ENCODE measurements at places on chromosomes 3 and 15.

DNA sequence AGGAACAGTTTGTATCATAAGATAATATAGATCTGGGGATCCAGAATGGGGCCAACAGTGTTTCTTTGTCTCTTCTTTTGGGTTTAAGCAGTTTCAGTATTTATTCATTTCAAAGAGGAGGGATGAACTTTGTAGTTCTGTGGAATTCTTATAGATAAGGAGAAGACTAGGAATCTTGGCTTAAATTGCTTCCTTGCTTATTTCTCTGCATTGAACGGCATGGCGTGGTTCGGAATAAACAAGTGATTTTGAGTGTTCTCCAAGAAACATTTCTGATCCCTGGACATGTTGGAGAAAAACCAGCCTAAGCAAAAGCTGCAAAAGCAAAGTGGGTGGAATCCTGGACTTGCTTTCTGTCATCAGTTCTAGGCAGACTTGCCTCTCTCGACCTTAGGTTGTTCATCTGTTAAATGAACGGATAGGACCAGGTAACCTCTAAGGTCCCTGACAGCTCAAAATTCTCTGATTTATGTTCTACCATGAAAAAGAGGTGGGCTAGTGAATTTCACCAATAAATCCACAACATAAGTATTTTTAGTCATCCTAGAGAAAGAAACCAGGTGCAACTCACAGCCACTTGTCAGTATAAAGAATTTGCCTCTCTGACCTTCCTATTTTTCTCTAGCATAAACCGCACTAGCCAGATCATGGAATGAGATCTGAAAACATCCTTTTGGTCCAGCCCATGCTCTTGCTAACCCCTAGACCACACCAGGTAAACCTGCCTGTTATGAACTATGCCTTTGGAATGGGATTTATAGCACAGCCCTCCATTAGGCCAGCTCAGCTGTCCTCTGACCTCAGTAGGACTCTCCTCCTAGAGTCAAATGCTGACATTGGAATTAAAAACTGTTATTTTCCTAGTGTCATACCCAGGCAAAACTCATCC lies 78.8 kb downstream of the CLDN11 start:
- DNase-seq = no peak

DNA sequence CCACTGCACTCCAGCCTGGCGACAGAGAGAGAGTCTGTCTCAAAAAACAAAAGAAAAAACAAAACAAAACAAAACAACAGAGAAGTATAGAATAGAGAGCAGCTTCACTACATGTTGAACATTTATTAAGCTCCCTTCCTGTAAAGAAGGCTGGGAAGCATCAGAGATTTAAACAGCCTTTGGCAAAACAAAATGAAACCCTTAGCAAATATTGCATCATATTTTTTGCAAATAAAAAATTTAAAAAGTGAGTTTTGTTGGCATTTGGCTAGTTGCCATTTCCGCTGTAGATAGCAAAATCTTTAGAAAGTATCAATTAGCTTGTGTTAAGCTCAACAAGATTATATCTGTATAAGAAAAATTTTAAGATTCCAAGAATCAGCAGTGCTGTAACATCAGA lies 151.2 kb downstream of the SERPINI1 start:
- DNase-seq = no peak

DNA sequence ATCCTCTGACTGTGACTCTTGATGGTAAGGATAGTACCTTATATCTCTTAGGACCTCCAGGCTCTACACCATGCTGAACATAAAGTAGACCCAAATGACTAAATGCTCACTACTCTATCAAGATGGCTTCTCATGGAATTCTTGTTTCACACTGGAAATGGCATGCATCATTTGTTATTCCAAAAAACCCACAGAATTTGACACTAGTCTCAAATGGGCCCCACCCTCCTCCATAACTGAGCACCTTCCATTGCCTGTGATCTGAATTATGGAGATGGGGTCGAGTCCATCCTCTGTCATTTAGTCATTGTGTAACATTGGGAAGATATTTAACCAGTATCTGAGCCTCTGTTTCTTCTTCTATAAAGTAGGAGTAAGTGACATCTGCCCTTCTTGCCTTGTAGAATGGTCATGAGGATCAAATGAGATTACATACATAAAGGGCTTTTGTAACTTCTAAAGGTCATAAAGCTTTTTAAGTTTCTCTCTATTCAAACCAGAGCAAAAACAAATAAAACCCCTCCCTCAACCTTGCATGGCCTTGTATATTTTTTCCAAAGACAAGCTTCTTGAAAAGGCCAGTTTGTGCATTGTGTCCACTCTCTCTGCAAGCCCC lies 57.0 kb upstream of the PTX3 start:
- no peak for DNase-seq

GRCh38 chr15:63473999-63474809 lies 30.2 kb upstream of the USP3 start:
- no peak for DNase-seq

- no peak for DNase-seq
These were observed 293.4 kb upstream of the TBC1D5 start for GRCh38 chr3:18035641-18036449.

GRCh38 chr3:176839466-176839865 lies 357.8 kb downstream of the TBL1XR1 start:
- DNase-seq = no peak

DNA sequence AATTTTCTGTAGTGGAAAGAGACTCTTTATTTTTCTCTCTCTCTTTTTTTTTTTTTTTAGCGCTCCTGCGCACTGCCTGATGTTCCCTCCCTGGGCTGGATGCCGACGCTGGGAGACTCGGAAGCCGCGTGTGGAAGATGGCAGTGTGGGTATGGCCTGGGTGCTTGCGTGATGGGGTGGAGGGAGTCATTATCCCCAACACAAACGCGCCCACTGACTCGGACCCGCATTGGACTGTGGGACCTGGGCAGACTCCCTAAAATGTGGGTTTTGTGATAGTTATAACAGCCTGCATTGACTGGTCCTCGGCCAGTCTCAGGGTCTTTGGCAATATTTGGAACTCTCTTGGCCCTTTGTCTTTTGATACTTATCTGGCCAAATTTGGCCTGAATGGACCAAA lies 157.9 kb downstream of the TJP1 start:
- DNase-seq = no peak

GRCh38 chr3:5197022-5197421 lies 9.5 kb downstream of the EDEM1 start:
- DNase-seq = no peak

GRCh38 chr3:52191663-52192062 lies 6.3 kb upstream of the ALAS1 start:
- DNase-seq = no peak

DNA sequence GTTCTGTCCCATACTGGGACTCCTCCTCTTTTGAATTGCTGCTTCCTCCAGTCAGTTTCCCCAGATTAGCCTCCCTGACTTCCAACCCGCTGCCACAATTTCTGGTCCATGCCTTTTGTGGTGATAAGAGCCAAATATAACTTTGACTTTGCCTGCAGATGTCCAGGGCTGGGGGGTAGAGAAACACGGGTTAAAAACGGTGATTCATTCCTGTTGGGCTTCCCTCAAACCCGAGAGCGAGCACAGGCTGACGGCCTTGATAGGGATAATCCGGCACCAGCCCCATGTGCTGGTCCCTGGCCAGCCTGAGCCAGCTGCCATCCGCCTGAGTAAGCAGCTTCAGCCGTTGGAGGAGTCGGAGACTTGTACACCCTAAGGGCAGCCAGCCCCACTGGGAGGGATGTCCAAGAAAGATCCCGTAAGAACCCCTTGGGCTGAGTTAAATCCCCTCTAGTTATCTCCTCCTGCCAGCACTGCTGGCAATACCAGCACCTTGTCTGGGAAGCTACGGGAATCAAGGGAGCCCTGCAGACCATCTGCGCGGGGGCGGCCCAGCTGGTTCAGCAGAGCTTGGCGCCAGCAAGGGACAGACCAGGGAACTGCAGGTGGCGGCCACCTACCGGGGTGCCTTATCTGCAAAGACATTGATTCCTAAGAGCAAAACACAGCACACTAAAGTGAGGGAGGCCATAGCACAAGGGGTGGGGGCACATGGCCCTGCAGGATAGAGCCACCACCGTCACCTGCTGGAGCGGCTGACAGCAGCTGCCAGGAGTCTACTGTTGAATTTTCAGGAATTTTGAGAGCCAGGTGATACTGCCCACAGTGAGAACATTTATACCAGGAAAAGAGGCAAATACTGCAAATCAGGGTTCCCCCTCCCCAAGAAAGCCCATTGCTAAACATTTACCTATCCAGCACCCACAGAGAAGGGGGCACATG lies 18.1 kb downstream of the CSPG4 start:
- DNase-seq = no peak

GRCh38 chr15:99343881-99344551 lies 92.7 kb downstream of the LRRC28 start:
- peak; percentile 26 for DNase-seq

- no peak for DNase-seq
These were observed 4.9 kb upstream of the ZNF662 start for GRCh38 chr3:42901073-42901415.

GRCh38 chr3:44958386-44958785 lies 17.6 kb downstream of the ZDHHC3 start:
- no peak for DNase-seq

DNA sequence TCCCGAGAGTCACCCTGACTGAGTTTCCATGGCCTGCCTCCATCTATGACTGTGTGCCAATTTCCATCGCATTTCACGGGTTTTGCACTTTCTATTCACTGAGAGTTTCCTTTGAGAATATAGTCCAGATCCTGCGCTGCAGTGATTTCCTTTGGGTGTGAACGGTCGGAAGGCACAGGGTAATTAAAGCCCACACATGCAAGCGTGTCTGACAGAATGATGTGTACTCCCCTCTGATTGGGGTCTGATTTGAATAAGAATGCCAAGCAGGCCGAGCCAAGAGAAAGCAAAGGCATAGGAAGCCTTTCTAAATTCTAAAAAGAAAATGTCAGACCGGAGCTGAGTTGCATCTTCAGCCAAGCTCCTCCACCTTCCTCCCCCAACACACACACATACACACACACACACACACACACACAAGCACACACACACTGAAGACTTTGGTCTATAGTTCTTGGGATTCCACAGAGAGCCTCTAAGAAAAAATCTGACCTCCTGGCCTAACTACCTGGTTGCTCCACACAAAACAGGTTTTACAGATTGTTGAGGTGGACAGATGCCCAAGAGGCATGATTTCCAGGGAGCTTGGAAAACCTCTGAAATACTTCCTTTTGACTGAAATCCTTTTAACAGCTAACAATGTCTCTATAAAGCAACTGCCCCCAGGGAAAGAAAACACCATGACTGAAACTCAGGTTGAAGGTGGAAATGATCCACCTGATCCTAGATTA lies 59.7 kb upstream of the LRRN1 start:
- no peak for DNase-seq

GRCh38 chr3:44128057-44128775 lies 113.5 kb upstream of the TOPAZ1 start:
- DNase-seq = no peak

GRCh38 chr3:16290827-16291196 lies 25.8 kb downstream of the OXNAD1 start:
- DNase-seq = no peak

GRCh38 chr3:126364130-126364695 lies 7.0 kb upstream of the KLF15 start:
- DNase-seq = no peak

- no peak for DNase-seq
These were observed 26.9 kb upstream of the CA12 start for GRCh38 chr15:63408524-63408923.

- DNase-seq = no peak
These were observed 181.8 kb downstream of the FOXP1 start for GRCh38 chr3:71401695-71402231.

GRCh38 chr3:67947808-67948508 lies 293.5 kb upstream of the SUCLG2 start:
- DNase-seq = peak; percentile 30

GRCh38 chr3:122230174-122230573 lies 46.7 kb downstream of the CASR start:
- DNase-seq = no peak

DNA sequence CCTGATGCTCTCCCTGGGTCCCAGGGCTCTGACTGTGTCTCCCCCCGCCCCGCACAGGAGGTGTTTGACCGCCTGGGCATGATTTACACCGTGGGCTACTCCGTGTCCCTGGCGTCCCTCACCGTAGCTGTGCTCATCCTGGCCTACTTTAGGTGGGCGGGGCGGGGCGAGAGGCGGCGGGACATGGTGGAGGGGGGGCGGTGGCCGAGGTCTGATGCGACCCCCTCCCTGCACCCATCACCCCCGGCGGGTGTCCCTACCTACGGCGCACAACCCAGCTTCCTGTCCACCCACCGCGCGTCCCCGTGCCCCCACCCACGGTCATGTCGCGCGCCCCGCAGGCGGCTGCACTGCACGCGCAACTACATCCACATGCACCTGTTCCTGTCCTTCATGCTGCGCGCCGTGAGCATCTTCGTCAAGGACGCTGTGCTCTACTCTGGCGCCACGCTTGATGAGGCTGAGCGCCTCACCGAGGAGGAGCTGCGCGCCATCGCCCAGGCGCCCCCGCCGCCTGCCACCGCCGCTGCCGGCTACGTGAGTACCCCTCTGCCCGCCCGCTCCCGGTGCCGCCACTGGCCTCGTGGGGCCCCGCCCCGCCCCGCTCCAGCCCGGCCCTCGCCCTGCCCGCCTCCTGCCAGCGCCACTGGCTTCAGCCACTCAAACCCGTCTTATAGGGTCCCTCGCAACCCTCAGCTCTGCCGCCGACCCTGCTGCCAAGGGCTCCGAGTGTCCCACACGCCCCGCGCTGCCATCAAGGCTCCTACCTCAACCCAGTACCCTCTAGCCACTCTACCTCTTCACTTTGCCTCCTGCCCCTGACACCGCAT lies 21.0 kb downstream of the PTH1R start:
- no peak for DNase-seq

DNA sequence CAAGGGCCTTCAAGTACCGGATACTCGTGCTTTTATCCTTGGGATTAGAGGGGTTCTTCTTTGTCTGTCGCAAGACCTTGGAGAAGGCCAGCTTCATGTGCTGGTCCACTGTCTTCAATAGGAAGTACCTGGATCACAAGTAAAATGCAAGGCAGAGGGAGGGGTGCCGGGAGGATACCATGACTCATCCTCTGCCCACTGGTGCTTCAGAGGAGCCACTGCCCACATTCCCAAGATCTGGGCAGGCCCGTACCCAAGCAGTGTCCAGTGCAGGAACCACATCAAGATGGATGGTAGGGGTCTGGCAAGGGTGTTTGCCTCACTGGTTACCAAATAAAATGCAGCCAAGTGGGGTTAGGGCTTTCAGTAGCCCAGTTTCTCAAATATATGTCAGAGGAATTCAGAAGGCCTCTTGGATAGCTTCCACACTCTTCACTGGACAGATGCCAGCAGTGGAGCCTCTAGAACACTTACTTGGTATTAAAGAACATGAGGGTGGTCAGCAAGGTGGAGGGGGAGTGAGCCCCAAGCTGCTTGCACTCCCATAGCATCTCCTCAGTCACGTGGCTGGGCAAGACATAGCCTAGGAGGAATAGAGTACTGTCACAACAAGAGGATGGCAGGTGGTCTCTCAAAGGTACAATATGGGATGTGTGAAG lies 3.6 kb upstream of the IMPDH2 start:
- no peak for DNase-seq

DNA sequence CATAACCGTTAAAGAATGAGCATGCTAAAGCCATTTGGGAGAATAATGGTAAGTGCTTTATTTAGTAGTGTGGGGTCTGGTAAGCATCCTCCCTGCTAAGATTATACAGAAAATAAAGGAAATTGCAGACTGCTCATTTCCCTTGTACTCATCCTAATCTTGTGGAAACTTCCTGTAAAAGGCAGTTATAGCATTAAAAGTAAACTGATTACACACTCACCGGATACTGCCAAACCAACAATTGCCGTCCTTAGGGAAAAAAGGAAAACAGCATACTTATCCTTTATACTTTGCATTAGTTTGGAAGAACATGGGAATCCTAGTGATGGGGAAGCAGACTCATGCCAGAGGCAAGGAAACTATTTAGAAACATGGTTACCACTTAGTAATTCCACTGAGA lies 5.3 kb upstream of the SPRED1 start:
- no peak for DNase-seq

- no peak for DNase-seq
These were observed 34.6 kb downstream of the ZNF589 start for GRCh38 chr3:48275287-48276027.

All from stimulated activated CD4-positive, alpha-beta T cell treated with anti-CD3 and anti-CD28 coated beads, TNF-alpha, amount 100 ng/mL, for 1 hour (primary cell).